ENCODE measurements at places on chromosomes 16 and 17. TPM values are rescaled to one million over a fixed set of nuclear protein-coding genes. Genes with fewer than 3 reads are reported as not detected.

TEKT5 gene
- total RNA-seq = 0.43 TPM

SLC6A4 gene
- not detected for total RNA-seq

DNA sequence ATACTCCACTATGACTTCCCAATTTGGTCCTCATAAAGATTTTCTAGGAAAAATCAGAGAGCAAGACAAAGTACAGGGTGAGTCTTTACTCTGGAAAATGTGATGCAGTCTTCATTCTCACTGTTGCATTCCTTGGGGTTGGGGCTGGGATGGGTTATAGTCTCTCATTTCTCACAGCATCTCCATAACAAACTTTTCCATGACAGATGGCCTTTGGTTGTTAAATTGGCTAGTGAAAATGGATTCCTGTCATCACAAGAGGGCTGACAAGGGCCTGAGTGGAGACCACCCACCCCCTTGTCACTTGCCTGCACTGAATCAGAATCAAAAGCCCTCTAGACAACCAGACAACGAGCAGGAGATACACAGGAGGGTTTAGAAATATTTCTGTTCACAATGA is 174.6 kb downstream of the AATF start:
- no peak for DNase-seq

SLC47A1 gene
- not detected for total RNA-seq

DNA sequence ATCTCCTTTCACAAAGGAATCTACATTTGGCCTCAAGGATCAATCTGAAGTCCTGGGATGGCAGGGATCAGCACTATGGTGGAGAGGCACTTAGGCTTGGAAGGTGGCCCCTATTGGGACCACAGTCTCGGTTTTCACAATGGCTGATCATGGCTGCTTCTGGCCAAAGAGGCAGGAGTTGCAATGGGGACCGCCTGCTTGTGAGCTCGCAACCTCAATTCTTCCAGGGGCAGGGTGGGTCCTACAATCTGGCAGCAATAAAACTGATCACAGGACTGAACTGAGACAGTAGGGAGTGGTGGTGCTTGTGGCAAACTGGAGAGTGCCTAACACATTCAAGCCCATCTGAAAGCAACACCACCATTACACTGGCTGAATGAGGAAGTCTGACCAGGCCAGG is 83.1 kb downstream of the NETO2 start:
- no peak for DNase-seq

- DNase-seq = peak; percentile 90
These were observed at the start of gene USP31 for GRCh38 chr16:23149267-23149992. Gene USP31 (minus strand): TSS chr16:23149452. CDS start chr16:23149270, 182 bp downstream.

DNA sequence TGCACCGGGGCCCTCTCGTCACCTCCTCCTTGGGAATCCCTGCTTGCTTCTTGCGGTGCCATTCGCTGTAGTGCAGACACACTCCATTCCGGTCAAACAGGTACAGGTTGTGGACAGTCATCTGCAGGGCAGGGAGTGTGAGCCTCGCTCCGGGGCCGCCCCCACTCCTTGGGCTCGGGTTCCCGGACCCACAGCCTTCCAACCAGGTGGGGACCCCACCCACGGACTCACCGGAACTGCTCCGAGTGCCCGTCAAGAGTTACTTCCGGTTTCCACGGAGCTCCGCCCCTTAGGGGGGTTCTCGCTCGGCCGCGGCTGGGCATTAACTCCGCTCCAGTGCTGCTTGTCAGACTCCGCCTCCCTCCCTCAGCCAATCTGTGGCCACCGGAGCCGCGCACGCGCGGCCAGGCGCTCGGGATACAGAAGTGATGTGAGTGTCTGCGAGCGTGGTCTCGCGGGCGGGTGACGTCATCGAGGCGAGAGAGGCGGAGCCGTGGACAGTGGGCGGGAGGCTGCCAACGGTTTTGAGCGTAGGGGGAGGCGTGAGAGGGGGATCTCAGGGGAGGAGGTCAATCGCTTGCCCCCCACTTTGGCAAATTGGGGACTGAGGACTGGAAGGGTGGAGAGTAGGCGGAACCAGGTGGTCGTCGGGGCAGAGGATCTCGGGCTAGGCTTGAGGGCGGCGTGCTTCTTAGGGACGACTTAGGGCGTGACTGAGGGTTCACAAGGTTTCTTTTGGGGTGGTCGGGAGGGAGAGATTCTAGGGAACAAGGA is at the start of the genes CNTROB and TRAPPC1:
Gene CNTROB (plus strand): TSS at position 498 of the 774 bp plus-strand sequence. CDS start 874 bp downstream, outside the sequence.
Gene TRAPPC1 (minus strand): TSS at position 238 of the 774 bp plus-strand sequence. CDS start 117 bp downstream, at position 121.
- DNase-seq = peak; percentile 99

Data from activated CD8-positive, alpha-beta T cell treated with anti-CD3 and anti-CD28 coated beads for 36 hours (primary cell).